ENCODE measurements at places on chromosomes 12 and 14.

DNA sequence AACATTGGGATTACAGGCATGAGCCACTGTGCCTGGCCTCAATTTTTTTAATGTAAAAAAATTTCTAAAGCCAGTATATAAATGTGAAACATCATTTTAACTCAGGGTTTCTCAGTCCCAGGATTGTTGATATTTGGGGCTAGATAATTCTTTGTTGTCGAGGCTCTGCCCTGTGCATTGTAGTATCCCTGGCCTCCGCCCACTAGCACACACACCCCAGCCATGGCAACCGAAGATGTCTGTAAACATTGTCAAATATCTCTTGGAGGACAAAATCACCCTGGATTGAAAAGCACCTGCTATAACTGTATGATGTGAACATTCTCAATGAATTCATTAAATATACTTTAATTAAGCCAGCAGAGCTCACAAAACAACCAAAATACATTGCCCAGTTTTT is 8.4 kb upstream of the CIT start:
- DNase-seq = no peak

DNA sequence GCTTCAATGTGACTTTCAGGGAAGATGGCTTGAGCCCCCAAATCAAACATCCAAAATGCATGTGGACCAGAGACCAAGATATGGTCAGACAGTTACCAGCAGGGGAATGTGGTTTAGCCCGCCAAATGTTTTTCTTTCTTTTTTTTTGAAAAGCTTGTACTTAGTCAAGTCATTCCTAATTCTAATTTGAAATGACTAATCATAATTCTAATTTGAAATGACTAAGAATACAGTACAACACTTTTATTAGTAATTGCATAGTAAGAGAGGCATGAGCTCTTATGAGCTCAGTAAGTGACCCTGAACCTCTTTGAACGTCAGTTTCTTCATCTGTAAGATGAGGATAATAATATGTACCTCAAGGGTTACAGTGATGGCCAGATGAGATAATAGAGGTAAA is 72.4 kb downstream of the HECTD4 start:
- DNase-seq = no peak

- no peak for DNase-seq
Measured at GRCh38 chr14:27270716-27271115, 672.9 kb upstream of the NOVA1 start.

GRCh38 chr12:94969424-94969823 is 34.1 kb downstream of the NDUFA12 start:
- no peak for DNase-seq

- DNase-seq = no peak
Measured at GRCh38 chr12:75477137-75477536, 3.4 kb upstream of the GLIPR1 start.

DNA sequence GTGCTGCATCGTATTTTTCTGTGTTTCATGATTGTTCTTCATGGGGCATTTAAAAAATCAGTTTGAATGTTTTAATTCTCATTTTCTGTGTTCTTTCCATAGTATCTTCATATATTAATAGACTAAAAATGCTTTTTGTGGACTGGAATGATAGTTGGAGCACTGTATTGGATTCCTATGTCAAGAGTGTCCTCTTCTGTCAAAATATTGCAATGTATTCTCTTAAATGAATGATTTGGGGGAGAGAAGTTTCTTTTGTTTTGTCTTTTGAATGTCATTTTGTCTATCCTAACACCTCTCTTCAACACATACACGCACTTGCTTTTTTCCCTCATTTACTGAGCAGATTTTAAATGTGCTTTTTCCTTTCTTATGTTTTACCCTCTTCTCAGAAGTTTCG is 4.7 kb upstream of the EIF2S3B start:
- DNase-seq = no peak

DNA sequence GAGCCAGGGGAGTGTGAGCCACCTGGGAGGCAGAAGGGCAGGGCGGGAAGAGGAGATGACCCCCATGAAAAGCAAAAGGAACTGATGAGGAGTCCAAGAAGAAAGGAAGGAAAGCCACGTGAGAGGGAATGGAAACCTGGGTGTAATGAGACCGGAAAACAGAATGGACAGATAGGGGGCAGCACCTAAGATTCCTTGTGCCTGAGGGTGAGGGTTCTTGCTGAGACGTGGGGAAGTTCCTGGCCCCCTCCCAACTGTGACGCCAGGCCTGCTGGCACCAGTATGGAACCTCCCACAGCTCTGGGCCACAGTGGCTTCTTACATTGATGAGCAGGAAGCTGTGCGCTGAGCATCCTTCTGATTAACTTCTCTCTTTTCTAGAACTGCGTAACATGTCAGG is 30.8 kb downstream of the TTC7B start:
- DNase-seq = no peak

DNA sequence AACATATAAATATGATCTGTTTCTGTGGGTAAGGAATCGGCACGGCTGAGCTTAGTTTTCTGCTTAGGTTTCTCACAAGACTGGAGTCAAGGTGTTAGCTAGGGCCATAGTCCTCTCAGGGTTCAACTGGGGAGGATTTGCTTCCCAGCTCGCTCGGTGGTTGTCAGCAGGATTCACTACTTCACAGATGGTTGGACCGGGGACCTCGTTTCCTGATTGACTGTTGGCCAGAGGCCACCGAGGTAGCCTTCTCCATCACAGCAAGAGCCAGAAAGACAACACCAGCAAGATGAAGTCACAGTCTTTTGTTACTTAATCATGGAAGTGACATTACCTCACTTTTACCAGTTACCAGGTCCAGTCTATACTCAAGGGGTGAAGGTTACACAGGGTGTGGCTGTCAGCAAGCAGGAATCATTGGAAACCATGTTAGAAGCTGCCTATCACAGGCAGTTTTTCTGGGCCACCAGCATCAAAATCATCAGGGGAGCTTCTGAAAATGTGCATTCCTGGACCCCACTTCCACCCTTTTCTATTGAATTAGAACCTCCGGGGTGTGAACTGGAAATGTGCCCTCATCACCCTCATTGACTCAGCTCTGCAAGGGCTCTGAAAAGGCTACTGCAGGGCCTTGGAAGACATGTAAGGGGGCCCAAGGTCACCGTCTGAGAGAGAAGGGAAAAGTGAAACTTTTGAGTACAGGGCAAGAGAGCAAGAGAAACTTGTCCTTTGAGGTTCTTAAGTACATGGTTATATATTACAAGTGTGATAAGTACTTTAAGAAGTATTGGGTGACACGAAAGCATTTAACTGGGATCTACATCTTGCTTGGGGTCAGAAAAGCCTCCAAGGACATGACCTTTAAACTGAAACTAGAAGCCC is 10.9 kb downstream of the COPS7A start:
- no peak for DNase-seq

- DNase-seq = no peak
Measured at GRCh38 chr12:99265648-99266047, 381.9 kb upstream of the GARIN6 start.

GRCh38 chr14:79037593-79037992 is 867.4 kb downstream of the NRXN3 start:
- DNase-seq = no peak

Data from stimulated activated CD8-positive, alpha-beta memory T cell treated with anti-CD3 and anti-CD28 coated beads, Interleukin-4, amount 100 ng/mL, for 1 hour (primary cell).